ENCODE measurements at places on chromosomes 7 and 10.

- DNase-seq: no peak
Measured at GRCh38 chr10:42955493-42955889, 121.4 kb upstream of the RET start.

GRCh38 chr7:2610466-2610865, 21.3 kb upstream of the TTYH3 start:
- no peak for DNase-seq

DNA sequence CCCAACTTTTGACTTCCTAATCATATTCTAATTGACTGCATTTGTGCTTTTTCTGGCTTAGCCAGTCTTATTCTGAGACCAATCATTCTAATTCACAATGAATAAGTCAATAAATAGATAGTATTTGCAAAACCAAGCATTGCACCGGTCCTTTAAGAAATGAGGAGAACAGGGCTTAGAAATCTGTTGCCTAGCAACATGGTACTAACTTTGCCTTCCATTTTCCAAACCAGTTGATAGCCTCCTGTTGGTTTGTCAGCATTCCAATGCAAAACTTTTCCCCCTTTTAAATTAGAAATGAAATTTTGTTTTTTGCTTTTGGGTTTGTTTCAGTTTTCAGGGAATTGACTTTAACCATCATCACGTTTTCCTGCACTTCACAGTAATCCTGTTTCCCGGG, 603.5 kb upstream of the NRP1 start:
- DNase-seq: no peak

DNA sequence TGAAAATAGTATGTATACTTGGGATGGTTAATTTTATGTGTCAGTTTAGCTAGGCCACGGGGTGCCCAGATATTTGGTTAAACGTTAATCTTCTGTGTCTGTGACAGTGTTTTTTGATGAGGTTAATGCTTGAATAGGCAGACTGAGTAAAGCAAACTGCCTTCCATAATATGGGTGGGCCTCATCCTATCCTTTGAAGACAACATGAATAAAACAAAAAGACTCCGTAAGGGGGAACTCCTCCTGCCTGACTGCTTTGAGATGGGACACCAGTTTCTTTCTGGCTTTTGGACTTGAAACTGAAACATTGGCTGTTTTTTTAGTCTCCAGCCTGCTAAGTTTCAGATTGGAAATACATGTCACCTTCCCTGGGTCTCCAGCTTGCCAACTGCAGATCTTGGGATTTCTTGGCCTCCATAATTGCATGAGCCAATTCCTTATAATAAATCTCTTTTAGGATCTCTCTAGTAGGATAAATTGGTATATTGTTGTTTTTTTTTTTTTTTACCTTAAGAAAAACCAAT, 59.9 kb upstream of the GLCCI1 start:
- no peak for DNase-seq

GRCh38 chr7:133255486-133255885, 2.6 kb downstream of the EXOC4 start:
- DNase-seq: no peak
